ENCODE measurements at places on chromosomes 11 and 22.

DNA sequence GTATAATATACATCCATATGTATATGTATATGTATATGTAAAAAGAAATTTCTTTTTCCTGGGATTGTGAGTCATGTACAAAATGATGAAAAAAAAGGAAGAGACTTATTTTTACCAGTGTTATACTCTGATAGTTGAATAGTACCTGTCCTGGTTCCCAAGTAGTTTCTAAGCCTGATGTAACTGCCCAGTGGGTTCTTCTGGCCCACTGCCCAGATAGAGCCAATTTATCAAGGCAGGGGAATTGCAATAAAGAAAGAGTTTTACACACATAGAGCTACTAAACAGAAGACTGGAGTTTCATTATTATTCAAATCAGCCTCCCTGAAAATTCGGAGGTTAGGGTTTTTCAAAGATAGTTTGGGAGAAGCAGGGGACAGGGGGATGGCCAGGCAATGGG is 29.1 kb upstream of the NARS2 start:
- no peak for DNase-seq

- DNase-seq: no peak
These were observed 20.2 kb downstream of the GAB4 start for GRCh38 chr22:16987822-16988221.

DNA sequence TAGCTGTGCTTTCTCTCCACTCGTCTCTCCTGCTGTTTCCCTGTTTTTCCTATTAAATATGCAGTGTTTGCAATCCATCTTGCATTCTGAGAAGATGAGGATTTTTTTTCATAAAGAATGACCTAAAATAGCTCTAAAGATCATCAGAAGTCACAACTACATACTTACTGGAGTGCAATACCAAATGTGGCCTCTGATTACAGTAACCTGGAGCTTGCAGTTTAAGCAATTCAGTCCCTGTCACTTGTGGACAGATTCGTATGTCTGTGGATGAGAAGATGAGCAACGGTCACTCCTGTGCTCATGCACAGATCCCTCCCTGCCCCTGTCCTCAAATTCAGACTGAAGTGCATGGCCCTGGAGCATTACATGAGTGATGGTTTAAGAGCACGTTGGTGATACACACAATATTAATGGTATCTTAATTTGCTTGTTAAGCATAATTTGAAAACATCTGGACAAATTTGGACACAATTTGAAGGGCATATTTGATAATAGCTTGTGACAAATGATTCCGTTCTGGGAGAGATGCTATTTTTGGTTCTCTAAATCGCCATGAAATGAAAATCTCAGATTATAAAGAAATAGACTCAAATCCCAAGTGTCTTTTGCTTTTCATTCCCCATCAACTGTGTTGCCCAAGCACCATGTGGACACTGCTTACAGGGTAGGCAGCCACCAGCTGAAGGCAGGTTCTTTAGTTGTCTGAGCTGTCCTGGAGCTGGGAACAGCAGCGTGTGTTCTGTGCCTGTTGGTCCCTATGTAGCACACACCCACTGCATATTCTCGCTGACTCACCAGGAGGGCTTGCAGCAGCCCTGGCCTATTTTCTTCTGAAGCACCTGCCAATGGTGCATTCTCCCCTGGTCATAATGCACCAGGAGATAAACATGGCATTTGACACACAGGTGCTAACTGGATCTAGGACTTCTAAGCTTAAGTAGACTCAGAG is 32.6 kb upstream of the PRAME start:
- no peak for DNase-seq

DNA sequence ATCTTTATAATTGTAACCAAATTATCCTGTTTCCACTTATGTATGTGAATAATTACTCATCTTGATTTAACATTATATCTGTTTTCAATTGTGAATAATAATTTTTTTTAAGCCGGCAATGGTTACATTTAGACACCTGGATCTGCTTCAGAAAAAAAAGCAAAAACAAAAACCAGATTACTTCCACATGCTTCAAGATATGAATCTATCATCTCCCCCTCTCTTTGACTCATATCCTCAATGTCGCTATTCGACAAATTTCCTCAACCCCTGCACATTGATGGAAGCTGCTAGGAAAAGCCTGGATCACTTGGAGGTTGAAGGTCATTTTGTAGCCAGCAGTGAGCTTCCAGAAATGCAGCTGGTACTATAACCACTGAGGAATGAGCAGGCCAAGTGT is 42.7 kb downstream of the SLC1A2 start:
- no peak for DNase-seq

DNA sequence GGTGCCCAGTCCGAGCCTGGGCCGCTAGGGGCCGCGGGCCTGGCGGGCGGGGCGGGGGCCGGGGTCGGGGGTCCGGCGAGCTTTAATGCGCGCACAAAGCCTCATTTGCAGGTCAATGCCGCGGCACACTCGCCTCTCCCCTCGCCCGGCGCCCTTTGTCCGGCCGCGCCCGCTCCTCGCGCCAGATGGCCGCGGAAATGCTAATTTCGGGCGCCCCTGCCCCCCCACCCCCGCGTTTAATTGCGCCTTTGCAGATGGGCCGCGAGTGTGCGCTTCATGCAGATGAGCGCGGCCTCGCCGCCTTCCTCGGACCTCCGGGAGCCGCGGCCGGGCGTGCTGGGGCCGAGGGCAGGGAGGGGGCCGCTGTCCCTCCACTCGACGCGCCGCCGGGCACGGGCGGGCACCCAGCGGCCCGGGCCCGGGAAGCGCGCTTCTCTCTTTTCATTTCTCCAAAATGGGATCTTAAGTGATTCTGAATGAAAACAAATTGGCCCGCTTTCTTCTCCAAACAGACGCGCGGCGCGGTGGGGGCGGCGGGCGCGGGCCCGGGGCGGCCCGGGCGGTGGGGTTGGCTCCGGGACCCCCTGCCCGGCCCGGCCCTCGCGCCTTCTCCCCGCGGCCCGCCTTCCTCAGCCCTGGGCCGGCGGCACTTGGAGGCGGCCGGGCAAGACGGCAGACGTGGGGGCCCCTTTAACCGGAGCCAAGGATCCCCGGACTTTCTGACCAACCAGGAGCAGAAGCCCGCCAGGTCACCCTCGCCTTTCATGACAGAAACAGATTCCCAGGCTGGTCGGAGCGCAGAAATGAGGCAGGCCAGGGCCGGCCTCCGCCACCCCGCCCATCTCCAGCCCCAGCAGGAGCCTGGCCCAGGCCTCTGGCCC is 22.9 kb downstream of the CDKN1C start:
- DNase-seq: no peak

DNA sequence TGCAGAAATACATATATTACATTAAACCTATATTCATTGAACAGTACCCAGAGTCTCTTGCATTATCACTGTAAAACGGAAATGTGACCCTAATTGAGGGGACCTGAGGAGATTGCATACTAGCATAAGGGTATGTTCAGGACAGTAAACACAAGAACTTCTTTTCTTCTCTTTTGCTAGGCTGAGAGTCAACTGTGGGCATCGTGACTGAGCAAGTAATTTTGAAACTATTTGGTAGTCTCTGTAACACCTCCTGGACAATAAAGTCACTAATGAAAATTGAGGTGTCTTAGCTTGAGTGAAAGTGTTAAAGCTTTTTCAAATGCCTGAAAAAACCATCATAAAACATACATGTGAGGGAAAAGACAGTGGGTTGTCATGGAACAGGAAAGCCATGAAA is 90.9 kb downstream of the PDHX start:
- peak; percentile 11 for DNase-seq

- DNase-seq: no peak
These were observed 5.8 kb upstream of the PPIL2 start for GRCh38 chr22:21659864-21660525.

GRCh38 chr22:20232781-20233180 is 35.3 kb downstream of the RTN4R start:
- DNase-seq: no peak

- DNase-seq: peak; percentile 54
These were observed 12.6 kb upstream of the MAPK8IP1 start for GRCh38 chr11:45872651-45873356.

DNA sequence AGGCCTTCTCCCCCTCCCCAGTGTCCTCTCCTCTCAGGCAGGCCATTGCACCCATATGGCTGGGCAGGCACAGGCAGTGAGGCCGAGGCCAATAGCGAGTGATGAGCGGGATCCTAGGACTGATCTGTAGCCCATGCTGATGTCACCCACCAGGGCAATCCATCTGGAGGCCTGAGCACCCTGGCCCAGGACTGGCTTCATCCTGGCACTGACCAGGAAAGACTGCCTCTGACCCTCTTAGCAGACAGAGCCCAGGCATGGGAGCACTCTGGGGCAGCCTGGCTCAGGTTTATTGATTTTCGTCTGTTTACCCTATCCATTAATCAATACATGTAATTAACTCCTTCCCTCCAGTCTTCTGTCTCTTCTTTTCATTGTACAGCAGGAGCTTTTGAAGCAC is 5.1 kb upstream of the TIRAP start:
- DNase-seq: no peak

DNA sequence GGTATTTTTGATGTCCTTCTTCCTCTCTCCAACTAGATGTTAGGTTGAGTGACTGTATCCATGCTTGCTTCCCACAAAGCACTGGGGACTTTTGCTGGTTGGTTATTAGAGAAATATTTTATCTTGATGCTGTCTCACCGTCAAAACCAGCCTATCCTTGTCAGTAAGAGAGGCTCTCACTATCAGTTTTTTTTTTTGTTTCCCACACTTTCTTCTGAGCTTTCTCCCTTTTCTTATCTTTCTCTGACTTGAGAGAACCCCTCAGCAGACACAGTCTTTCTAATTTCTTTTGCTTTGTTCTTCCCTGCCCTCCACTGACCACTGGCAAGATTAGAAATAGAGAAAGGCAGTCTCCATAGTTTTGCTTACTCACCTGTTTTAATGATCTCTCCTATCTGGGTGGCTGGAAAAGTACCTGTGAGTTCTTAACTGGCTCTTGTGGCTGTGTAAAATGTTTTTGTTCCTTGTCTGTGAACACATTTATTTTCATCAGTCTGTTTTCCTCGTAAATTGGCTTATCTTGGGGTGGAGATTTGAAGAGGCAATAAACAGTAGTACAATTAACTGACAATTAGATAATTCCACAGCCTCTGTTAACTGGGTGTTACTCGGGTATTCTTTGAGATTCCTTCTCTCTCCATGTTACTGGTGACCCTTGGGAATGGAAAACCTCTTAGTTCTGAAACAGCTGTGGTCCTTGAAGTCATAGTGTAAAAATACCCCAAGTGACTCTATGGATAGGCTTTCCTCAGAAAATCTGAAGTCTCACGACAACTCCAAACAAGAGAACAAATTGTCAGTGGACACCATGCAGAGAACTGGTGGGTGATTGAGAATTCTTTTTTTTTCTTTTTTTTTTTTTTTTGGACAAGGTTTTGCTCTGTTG is at the start of gene NXPE1:
NXPE1 (minus strand) TSS at position 457 of the 886 bp plus-strand sequence. CDS start 8,680 bp downstream, outside the sequence.
- no peak for DNase-seq

Measured in inflammatory macrophage treated with lipopolysaccharide for 4 hours (primary cell).